GM12878 (cell line): ENCODE measurements at places on chromosomes 7 and 10.
A peak's percentile ranks its signal among the peaks of the same experiment; 100 is the strongest.

DNA sequence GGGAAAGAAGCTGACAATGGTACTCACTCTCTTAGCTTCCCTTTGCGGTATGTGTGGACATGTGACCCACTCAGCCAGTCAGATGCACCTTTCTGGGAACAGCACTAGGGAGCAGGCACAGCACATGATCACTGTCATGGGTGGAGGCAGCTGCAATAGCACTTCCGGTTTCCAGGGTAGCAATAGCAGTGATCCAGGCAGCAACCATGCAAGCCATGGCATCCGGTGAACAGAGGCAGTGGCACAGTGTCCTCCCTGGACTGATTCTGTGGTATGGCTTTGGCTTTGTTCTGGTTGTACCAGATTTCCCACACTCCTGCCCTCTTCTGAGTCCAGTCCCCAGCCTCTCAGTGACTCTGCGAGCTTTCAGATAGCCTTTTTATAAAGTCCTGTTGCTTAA, 86.8 kb upstream of the NAMPT start:
- DNase-seq = no peak

DNA sequence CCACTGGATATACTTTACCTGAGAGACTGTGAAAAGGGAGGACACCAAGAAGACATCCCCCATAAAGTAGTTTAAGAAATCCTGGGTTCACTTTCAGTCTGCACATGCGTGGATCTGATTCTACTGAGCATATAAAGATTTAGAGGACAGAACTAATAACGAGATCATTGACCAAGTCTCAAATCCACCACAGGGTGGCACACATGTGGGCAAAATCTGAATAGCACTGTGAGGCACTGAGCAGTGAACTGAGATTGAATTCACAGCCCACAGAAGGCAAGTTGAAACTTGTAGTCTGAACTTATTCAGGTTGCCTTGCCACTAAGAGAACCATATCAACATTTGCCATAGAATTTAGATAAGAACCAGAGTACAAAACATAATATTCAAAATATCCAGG, 818.6 kb downstream of the GRID1 start:
- DNase-seq = peak; percentile 35

- no peak for DNase-seq
Observed at GRCh38 chr10:78004215-78005026, 24.9 kb downstream of the POLR3A start.

- no peak for DNase-seq
Observed at GRCh38 chr7:155458878-155459699, 1.2 kb downstream of the EN2 start.

- DNase-seq = no peak
Observed at GRCh38 chr7:26543951-26544350, 252.3 kb downstream of the SNX10 start.

GRCh38 chr10:12041766-12042408, 722 bp downstream of the UPF2 start:
- DNase-seq = no peak

- DNase-seq = no peak
Observed at GRCh38 chr10:132889556-132889955, 52.8 kb downstream of the CFAP46 start.

GRCh38 chr10:129126982-129127381, 340.1 kb upstream of the MGMT start:
- DNase-seq = no peak

DNA sequence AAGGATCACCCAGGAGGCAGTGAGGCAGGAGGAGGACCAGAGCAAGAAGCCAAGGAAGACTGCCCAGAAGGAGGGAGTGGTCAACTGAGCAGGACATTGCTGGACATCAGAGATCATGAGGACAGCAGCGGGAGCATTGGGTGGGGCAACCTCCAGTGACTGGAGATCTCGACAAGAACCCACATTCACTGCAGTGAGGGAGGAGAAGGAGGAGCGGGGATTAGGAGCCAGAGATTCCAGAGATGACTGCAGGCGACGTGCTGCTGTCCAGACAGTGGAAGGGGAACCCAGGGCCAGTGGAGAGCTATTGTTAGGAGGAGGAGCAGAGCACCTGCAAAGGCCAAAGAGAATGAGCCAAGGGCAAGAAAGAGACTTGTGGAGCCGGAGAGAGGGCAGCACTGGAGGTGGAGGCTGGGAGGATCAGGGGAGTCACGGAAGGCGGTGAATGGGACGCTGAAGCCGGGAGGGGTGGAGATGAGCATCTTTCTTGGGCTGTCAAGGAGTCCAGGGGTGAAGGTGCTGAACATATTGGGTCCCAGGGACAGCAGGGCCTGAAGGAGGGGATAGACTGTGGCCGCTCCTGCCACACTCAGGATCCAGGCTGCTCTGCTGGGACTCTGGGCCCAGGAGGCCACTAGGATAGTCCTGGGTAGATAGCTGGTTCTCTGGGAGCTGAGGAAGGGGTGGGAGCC, 140.1 kb upstream of the UNC5B start:
- DNase-seq = no peak

DNA sequence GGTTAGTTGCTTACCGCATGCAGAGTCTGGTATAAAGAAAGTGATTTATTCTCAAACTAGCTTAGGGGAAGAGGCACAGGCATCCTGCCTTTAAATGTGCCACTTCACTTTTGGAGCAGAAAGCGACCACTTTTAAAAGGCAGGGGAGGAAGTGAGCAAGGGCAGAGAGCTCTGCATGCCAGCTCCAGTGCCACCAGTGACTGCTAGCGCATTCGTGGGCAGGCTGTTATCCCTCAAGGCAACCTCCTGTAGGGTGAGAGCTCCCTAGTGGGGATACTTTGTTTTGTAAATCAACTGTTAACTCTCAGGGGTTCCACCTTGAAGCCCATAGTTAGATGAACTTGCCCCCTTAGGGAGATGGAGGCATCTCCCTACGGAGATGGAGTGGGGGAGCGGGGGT, 29.4 kb upstream of the GRB10 start:
- DNase-seq = no peak

GRCh38 chr7:118627467-118627866, 403.0 kb downstream of the ANKRD7 start:
- DNase-seq = no peak

DNA sequence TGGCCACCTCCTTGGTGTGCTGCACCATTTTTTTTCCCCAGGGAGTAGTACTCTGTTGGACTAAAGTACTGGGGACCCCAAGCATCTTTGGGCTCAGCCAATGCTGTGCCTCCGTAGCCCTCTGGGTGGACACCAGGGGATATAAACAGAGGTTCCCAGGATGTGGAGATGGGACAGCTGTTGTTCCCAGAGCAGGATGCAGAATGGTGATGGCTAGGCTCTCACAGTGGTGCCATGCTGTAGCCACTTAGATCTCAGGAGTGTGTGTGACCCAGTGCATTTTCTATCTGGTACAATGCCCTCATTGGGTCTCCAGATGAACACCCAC, 50.9 kb upstream of the SCIN start:
- DNase-seq = no peak

GRCh38 chr10:32437334-32437733, 8.6 kb upstream of the CCDC7 start:
- DNase-seq = no peak

- no peak for DNase-seq
Observed at GRCh38 chr10:11437391-11438142, 173.9 kb downstream of the USP6NL start.

GRCh38 chr10:77404810-77405209, 232.8 kb downstream of the KCNMA1 start:
- DNase-seq = no peak

- no peak for DNase-seq
Observed at GRCh38 chr7:3259711-3260400, 41.2 kb upstream of the SDK1 start.

- DNase-seq = no peak
Observed at GRCh38 chr7:70376561-70377031, 755.3 kb upstream of the GALNT17 start.

- no peak for DNase-seq
Observed at GRCh38 chr7:149559711-149560110, 62.1 kb upstream of the ZNF746 start.

DNA sequence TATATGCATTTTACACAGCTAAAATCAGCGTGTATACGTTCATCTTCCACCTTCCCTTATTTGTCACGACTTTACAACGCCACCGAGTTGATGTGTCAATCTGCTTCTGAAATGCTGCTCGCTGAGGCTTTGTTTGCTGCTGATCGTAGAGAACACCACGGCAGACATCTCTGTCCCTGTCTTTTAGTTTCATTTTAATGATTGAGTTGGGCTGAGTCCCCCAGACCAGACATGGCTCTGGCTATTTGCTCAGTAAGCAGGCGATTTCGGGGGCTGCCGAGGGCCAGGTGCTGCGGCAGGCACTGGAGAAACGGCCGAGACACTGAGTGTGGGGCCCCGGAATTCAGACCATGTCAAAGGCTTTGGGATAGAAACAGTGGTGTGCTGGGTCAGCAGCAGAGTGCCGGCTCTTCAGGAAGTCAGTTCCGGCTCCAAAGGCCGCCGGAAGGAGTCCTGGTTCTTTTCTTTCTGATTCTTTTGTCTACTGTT, 5.0 kb downstream of the LRRC27 start:
- DNase-seq = no peak

DNA sequence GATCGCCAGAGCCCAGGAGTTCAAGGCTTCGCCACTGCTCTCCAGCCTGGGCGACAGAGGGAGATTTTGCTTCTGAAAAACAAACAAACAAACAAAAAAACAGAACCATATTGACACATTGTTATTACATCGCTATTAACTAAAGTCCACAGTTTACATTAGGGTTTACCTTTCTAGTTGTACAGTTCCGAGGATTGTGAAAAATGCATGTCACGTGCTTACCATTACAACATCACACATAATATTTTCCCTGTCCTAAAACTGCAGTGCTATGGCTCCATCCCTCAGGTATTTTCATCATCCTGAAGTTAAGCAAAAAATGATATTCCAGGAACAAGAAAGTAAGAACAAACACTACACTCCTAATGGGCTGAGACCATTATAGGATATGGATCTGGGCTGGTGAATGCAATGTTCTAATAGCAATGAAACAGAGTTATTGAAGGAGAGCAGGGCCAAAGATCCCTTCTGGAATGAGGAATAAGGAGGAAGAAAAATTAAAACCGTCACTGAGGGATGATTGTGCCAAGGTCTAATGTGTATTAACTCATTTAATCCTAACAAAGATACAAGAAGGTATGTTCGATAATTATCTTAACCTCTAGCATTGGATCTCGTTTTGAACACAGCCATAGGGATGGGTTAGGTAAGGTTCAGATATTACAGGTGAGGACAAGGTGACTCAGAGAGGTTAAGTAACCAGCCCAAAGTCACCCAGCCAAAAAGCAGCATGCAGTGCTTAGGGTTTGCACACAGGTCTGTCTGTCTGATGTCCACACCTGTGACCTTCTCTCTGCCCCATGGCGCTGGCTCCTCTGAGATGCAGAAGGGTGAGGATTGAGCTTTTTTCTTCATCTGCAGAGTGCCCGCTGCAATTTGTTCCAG, 14.0 kb upstream of the CUX1 start:
- DNase-seq = no peak

- no peak for DNase-seq
Observed at GRCh38 chr10:121556455-121556854, 41.8 kb downstream of the FGFR2 start.

DNA sequence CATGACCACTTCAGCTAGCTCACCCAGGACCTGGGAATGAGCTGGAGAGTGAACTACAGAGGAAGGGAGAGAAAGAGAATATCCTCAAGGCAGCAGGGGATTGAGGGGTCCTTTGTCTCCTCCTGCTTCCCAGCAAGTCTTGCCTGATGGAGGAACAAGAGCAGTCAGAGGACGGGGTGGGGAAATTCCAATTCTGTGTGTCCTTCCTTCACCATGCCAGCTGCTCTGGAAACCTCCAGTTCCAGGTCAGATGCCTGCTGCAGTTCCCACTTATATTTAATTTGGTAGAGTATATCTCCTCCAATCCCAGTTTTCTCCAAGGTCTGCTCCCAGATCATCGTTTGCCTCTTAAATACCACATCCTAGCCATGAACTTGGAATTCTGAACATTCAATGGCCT, 21.4 kb upstream of the LEP start:
- no peak for DNase-seq

DNA sequence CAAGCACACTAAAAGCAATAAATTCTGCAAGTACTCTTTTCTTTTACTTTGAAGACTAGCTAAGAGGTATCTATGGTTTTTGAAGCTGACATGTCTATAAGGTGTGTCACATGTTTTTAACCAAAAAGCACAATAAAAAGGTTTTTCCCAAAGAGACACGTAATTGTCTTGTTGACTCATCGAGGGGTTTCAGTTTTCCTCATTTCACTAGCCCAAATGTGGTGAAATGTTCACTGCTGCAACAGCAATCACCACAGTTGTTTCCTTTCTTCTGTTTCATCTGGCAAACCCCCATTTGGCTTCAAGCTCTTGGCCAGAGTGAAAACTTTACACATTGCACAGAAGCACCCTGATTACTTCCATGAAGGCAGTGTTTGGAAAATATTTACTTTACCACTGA, 3.8 kb upstream of the HOXA4 start:
- peak; percentile 19 for DNase-seq

DNA sequence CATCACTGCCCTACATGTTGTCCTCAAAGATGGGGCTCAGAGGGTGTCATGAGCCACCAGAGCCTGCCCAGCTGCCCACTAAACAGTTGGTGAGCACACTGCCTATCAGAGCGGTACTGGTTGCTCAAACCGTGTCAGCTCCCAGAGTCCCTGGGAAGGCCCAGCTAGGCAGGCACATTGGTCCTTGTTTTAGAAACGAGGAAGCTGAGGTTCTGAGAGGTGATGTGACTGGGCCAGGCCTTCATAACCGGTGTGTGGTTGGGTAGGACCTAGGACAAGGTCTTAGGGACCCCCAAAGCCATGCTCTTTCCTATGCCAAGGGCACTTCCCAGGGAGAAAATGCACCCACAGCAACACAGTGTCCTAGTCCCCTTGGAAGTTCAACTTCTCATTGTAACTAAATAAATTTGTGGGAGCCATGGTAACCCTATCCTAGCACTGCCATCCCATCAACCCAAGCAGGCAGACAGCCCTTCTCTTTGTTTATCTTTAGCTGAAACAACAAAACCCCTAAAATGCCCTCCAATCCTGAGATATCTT, 174.7 kb upstream of the PDE1C start:
- DNase-seq = no peak

DNA sequence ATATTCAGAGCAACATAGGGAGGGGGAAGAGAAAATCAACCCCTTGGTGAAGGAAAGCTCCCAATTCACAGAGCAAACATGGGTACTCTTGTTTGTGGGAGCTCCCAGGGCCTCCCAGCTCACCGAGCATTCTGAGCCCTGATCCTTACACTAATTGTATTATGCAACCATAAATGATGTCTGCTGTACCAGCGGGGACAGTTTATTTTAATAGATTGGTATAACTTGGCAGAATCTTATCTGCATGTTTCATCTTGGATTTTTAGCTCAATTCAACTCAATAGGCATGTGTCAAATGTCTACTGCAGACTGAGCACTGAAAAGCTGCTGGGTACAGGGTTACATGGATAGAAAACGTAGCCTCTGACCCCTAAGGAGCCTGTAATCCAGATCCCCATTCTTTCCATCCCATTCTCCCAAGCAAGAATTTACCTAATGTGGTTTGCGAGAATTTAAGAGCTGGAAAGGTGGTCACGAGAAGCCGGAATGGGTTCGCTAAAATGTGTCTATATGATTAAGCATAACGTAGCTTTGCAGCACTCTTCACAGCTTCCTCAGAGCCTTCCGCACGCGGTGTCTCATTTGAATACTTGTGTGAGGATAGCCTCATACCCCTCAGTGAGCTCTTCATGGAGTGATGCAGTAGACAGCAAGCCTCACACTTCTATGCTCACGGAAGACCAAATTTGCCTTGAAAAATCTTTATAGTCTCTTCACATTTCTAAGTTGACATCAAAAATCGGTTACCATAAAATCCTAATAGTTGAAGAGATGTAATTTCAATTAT, 18.3 kb downstream of the EGFR start:
- no peak for DNase-seq

GRCh38 chr10:13949844-13950542, 363.2 kb downstream of the PRPF18 start:
- DNase-seq = no peak
